ENCODE measurements at places on chromosomes 13 and 19.

DNA sequence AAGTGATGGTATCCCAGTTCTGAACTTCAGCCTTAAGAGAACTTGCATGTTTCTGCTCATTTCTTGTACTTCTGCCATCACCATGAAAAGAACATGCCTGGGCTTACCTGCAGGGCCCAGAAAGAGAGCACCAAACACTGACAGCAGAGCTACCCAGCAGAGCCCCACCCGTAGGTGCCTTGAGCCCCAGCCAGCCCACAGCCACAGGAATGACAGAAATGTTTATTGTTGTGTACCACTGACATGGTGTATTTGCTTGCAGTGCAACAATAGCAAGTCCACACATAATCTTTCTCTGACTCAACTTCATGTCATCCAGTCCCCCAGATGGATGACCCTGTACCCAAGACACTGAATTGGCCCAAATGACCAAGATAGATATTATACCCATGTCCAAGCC is 195.2 kb downstream of the TSHZ3 start:
- no peak for DNase-seq

GRCh38 chr19:17114414-17114831 is 38.8 kb downstream of the MYO9B start:
- no peak for DNase-seq

GRCh38 chr13:42048342-42048683 is at the start of gene DGKH:
Gene DGKH, plus strand, starts transcription at chr13:42048648. Its CDS starts 126 bp downstream, at chr13:42048774.
- no peak for DNase-seq

GRCh38 chr19:10219678-10220077 is 11.5 kb downstream of the S1PR2 start:
- DNase-seq, result no peak

- no peak for DNase-seq
Observed at GRCh38 chr13:55199134-55199533, 1941.6 kb upstream of the PRR20A start.

DNA sequence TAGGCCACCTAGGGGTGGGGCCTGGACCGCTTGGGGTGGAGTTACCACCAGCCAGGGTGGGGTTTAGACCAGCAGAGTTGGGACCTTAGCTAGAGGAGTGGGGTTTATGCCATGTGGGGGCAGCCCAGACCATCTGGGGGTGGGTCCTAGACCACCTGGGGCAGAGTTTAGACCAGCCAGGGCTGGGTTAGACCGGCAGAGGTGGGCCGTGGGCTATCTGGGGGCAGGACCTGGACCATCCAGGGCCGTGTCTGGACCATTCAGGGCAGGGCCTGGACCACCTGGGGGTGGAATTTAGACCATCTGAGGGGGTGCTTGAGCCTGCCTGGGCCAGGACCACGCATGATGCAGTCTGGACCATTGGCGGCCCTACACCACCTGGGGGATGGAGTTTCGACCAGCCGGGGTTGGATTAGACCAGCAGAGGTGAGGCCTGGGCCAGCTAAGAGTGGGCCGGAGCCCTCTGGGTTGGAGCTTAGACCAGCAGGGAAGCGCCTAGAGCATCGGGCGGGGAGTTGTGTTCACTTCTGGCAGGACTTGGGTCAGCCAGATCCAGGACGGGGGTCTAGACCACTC is 10.0 kb upstream of the CACNG6 start:
- DNase-seq, result no peak

DNA sequence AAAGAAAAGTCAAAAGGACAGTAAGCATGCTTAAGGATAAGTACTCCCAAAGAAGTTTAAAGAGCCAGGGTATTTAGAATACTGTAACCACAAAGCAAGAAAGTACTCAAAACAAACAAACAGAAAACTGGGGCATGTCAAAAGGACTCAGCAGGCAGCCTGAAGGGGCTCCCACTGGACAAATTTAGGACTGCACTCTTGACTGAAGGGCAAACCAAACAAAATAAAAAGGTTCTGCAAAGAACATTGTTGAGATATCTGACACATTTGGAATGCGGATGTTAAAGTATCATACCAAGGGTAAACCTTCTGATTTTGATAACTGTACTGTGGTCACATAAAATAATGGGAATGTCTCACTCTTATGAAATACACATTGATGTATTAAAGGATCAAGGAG is 157.4 kb downstream of the TNFSF13B start:
- DNase-seq, result no peak

- DNase-seq, result no peak
Observed at GRCh38 chr19:13665125-13665905, 99.0 kb upstream of the MRI1 start.

DNA sequence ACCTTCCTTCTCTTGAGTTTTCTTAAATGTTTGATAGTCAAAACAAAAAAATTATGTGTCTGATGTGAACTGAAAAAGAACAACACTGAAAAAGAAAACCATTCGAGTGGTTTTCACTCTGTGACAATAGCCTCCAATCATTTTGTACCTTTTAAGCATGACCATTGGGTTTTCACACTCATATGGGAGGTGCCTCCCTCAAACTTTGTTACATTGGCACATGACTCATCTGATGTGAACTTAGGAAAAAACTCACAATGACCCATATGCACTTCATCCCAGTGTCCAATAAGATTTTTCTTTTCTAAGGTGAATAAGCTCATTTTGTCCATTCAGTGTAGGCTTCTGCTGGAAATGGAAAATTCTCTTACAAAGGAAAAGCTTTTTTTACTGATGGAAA is 66.6 kb upstream of the XPO4 start:
- no peak for DNase-seq

All from NCI-H1930 (cell line).